ENCODE measurements at places on chromosomes 6 and 20. TPM values are rescaled to one million over a fixed set of nuclear protein-coding genes. Genes with fewer than 3 reads are reported as not detected.

GATA5 gene
- not detected for total RNA-seq

MUC21 gene
- total RNA-seq, result not detected

RNF217 gene
- total RNA-seq, result 8.4 TPM

MYLK4 gene
- total RNA-seq, result 0.96 TPM

- DNase-seq, result peak; percentile 5
Measured at GRCh38 chr6:133953634-133954415, 801 bp downstream of the TBPL1 start.

DNA sequence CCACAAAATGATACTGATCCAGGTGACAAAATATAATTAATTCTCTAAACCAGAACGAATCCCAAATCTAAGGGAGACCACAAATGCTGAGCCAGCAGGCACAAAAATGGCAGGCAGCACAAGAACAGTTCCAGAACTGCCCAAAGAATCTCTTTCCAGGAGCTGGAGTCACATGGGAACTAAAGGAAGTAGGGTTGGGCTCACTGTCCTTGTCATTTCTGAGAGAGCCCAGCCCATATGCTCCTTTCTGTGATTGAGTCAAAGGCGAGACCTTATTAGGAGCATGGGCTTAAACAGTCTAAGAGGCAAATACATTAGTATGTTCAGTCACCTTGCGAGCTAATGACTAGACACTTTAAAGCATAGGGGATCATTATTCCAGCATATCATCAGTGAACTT is 327.6 kb upstream of the ARID1B start:
- no peak for DNase-seq

DNMT3B gene
- total RNA-seq, result 58.0 TPM

DPPA5 gene
- total RNA-seq, result not detected

- no peak for DNase-seq
Measured at GRCh38 chr20:52731093-52731492, 241.1 kb upstream of the TSHZ2 start.

- no peak for DNase-seq
Measured at GRCh38 chr20:51531141-51531710, 11.3 kb downstream of the NFATC2 start.

- DNase-seq, result peak; percentile 55
Measured at GRCh38 chr6:97394160-97394748, 111.2 kb upstream of the MMS22L start.

LPA gene
- 0.43 TPM for total RNA-seq

GRCh38 chr20:49602345-49603208 is 34.6 kb upstream of the PTGIS start:
- DNase-seq, result no peak

NFS1 gene
- 19.4 TPM for total RNA-seq

DNA sequence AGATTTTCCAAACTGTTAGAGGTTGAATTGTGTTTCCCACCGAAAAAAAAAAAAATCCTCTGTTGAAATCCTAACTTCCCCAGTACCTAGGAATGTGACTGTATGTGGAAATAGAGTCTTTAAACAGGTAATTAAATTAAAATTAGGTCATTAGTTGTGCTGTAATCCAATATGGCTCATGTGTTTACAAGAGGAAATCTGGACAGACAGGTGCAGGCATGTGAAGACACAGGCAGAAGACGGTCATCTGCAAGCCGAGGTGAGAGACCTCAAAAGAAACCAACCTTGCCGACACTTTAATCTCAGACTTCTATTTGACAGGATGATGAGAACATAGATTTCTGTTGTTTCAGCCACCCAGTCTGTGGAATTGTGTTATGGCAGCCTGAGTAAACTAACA is 28.6 kb upstream of the EZR start:
- no peak for DNase-seq

GRCh38 chr6:39760226-39760952 is 31.8 kb upstream of the DAAM2 start:
- no peak for DNase-seq

BCAS1 gene
- total RNA-seq, result not detected

EPHA7 gene
- 35.8 TPM for total RNA-seq

DNA sequence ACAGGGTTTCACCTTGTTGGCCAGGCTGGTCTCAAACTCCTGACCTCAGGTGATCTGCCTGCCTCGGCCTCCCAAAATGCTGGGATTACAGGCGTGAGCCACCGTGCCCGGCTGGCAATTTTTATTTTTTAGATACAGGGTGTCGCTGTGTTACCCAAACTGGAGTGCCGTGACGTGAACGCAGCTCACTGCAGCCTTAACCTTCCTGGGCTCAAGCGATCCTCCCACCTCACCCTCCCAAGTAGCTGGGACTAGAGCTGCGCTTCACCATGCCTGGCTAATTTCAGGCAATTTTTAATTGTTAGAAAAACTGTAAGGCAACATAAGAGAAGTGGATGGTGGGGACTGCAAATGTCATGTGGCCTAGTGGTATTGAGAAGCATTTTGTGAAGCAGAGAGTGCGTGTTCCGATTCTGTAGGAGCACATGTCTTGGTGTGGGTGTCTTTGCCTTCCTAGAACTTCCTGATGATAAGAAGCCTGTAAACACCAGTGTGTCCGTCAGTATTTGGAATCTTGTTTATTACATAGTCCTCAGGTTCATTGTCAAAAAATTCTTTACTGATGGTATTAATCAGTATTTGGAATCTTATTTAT is 18.0 kb downstream of the JARID2 start:
- DNase-seq, result no peak
